ENCODE measurements at places on chromosomes 4 and X. TPM values are rescaled to one million over a fixed set of nuclear protein-coding genes. Genes with fewer than 3 reads are reported as not detected.

DNA sequence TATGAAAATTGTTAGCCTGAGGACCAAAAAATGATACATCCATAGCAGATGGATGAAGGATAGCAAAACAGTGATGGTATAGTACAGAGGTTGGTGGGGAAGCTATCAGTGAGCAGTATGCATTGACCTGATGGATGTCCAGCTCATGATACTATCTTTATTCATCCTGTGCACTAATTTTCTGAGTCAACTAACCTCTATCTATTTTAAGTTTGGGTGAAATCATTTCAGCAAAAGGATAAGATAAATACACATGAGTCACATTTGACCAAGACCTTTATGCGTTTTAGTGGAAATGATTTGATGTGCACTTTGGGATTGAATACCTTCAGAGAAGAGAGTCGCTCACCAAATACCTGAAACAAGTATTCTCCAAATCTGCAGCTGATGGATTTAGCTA lies 351.0 kb upstream of the NR3C2 start:
- H3K4me3 ChIP-seq, result no peak overlapping the region
- no peaks in the 10 kb centered on the region for H3K36me3 ChIP-seq
- no peaks in the 10 kb centered on the region for H3K4me1 ChIP-seq
- H3K27me3 ChIP-seq, result no peaks in the 10 kb centered on the region
- no peak overlapping the region for H3K27ac ChIP-seq

PABPC1L2A gene
- total RNA-seq, result 0.73 TPM

- no peak overlapping the region for H3K4me3 ChIP-seq
- no peaks in the 10 kb centered on the region for H3K27me3 ChIP-seq
- DNase-seq, result no peak
- no peak overlapping the region for H3K27ac ChIP-seq
- no peaks in the 10 kb centered on the region for H3K36me3 ChIP-seq
These were observed 144.4 kb downstream of the GLUD2 start for GRCh38 chrX:121191779-121192178.

DNA sequence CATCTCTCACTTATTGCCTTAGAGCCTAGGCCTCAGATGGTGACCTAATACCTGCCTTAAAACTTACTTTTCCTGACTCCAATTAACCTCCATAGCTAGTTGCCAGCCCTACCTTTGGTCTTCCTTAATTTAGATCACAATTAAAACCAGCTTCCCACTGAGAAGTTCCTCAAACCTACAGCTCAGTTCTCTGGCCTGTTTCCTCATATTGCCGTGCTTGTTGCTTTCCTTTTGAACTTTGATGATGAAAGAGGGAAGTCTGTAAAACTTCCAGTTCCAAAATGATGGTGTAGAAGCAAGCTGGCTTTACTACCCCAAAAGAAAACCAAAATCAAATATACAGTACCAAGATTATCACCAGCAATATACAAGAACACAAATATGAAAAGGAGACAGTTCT lies 28.9 kb upstream of the CAMK2D start:
- no peak overlapping the region for H3K27ac ChIP-seq
- H3K27me3 ChIP-seq, result no peaks in the 10 kb centered on the region
- H3K36me3 ChIP-seq, result no peaks in the 10 kb centered on the region
- H3K4me3 ChIP-seq, result no peak overlapping the region
- no peak for DNase-seq

DNA sequence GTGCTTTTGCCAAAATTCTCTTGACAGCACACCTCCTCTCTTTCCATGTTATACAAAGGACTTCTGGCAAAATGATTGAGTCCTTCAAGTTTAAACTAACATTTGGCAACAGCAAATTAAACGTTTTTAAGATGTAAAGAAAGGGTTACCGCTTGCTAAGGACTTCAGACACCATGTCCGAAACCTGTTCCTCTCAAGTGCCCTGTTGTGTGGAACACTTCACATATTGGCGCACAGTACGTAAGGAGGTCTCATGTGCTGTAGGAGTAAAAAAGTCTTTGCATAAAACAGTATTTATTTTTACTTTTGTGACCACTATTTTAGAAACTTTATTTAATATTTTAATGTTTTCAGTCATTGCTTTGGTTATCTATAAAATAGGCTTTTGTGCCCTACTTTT lies 33.7 kb upstream of the HPRT1 start:
- H3K4me1 ChIP-seq, result no peaks in the 10 kb centered on the region
- peaks cover 33% of the 10 kb centered on the region for H3K36me3 ChIP-seq

SH3RF1 gene
- 14.2 TPM for total RNA-seq

SLC25A43 gene
- total RNA-seq, result 4.6 TPM

CHRDL1 gene
- total RNA-seq, result 17.4 TPM

DNA sequence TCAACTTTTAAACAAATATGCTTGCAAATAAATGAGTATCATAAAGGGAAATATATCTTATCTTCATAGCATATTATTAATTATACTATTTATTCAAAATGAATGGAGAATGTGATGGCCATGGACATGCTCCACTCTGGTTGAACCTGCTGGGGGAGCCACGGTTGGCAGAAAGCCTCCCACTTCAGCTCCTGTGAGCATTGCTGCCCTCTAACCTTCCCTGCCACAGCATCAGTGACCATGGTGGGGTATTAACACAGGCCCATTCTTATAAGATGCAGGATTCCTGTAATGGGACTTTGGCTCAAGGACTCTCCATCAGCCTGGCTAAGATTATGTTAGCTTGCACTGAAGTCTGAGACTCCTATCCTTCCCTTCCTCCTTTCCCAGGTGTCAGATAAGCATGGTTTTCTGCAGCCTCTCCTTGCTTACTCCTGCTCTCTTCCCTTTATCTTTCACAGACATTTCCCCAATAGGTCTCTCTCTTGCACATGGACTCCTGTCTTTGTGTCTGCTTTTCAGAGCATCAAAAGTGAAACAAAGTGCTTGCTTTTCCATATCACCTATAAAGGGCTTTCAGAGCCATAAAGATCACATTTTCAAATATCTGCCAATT lies 4.9 kb upstream of the ABRAXAS1 start:
- H3K4me1 ChIP-seq, result no peaks in the 10 kb centered on the region
- no peaks in the 10 kb centered on the region for H3K36me3 ChIP-seq
- no peak overlapping the region for H3K27ac ChIP-seq
- DNase-seq, result no peak
- no peak overlapping the region for H3K4me3 ChIP-seq
